ENCODE measurements at places on chromosomes 6 and 20.

GRCh38 chr6:90216072-90216977 is 80.3 kb downstream of the BACH2 start:
- H3K36me3 ChIP-seq = no peaks in the 10 kb centered on the region
- H3K27ac ChIP-seq = peak overlapping the region; percentile 86
- H3K4me1 ChIP-seq = peaks cover 10% of the 10 kb centered on the region
- no peaks in the 10 kb centered on the region for H3K27me3 ChIP-seq

DNA sequence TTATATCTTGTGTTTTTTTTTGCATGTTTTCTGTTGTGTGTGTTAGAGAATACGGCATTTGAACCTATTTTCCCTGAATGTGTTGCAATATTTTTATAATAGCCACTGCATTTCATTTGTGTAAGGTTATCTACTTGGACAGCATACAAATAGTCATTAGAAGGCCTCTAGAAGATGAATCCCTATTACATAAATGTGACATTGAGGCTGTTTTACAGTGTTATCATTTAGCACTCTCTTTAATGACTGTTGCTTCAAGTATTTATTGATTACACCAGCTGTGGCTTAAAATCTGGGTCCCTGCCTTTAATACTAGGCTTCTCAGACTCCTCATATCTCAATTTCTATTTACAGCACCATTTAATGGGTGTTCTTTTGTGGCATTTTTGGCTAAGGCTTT is 465.8 kb downstream of the FRK start:
- H3K4me3 ChIP-seq = no peak overlapping the region
- H3K36me3 ChIP-seq = peaks cover 3% of the 10 kb centered on the region
- H3K27me3 ChIP-seq = no peaks in the 10 kb centered on the region
- no peak for DNase-seq
- no peak overlapping the region for H3K27ac ChIP-seq

DNA sequence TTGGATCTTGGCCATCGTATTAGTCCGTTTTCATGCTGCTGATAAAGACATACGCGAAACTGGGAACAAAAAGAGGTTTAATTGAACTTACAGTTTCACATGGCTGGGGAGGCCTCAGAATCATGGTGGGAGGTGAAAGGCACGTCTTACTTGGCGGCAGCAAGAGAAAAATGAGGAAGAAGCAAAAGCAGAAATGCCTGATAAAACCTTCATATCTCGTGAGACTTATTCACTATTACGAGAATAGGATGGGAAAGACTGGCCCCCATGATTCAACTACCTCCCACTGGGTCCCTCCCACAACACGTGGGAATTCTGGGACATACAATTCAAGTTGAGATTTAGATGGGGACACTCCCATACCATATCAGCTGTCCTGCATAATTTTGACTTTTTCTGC is 20.1 kb upstream of the REPS1 start:
- peaks cover 2% of the 10 kb centered on the region for H3K27me3 ChIP-seq
- no peaks in the 10 kb centered on the region for H3K36me3 ChIP-seq
- H3K27ac ChIP-seq = no peak overlapping the region
- H3K4me3 ChIP-seq = no peak overlapping the region
- DNase-seq = no peak
- H3K4me1 ChIP-seq = no peaks in the 10 kb centered on the region

GRCh38 chr6:18260448-18261106 is 3.8 kb downstream of the DEK start:
- H3K4me3 ChIP-seq = peak overlapping the region; percentile 40
- peak overlapping the region; percentile 85 for H3K27ac ChIP-seq
- H3K36me3 ChIP-seq = peaks cover 4% of the 10 kb centered on the region
- H3K27me3 ChIP-seq = no peaks in the 10 kb centered on the region
- peaks cover 50% of the 10 kb centered on the region for H3K4me1 ChIP-seq
- DNase-seq = no peak

GRCh38 chr20:38246357-38247165 is 14.0 kb downstream of the KIAA1755 start:
- peaks cover 21% of the 10 kb centered on the region for H3K4me1 ChIP-seq
- no peak overlapping the region for H3K4me3 ChIP-seq
- H3K27ac ChIP-seq = peak overlapping the region; percentile 80
- H3K27me3 ChIP-seq = no peaks in the 10 kb centered on the region
- H3K36me3 ChIP-seq = peaks cover 26% of the 10 kb centered on the region

DNA sequence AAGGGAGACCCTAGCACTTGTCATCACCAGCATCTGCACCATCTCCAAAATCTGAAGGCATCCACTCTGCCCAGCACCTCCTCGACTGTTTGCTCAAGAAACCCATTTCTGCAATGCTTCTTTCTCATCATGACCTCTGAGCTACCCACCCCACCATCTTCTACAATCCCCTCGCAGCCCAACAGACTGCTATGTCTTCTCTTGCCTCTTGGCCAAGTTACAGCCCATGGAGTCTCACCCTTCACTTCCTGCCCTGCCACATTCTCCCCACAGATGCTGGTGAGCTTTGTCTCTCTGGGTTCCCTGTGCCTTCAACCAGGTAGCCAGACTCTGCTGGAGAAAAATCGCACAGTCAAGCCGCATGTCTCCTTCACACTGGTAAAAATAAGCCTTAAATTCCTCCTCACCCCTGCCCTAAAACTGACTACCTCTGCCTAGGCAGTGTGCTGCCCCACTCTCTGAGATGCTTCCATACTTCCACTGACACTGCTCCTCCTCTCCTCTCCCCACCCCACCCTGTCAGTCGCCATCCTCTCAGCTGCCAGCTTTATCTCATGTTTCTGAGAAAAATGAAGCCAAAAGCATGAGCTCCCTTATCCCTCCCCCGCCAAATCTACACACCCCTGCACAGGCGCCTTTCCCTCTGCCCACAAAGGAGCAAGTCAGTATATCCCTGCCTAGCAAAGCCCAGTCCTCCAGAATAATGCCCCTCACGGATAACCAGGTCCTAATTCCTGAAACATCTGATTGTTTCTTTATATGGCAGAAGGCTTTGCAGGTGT is 2.3 kb upstream of the TXNDC5 start:
- no peak for DNase-seq
- no peak overlapping the region for H3K4me3 ChIP-seq
- H3K27me3 ChIP-seq = no peaks in the 10 kb centered on the region
- peaks cover 17% of the 10 kb centered on the region for H3K4me1 ChIP-seq

Measured in chondrocyte (in vitro differentiated cells).